ENCODE measurements at places on chromosomes 2 and 18.

DNA sequence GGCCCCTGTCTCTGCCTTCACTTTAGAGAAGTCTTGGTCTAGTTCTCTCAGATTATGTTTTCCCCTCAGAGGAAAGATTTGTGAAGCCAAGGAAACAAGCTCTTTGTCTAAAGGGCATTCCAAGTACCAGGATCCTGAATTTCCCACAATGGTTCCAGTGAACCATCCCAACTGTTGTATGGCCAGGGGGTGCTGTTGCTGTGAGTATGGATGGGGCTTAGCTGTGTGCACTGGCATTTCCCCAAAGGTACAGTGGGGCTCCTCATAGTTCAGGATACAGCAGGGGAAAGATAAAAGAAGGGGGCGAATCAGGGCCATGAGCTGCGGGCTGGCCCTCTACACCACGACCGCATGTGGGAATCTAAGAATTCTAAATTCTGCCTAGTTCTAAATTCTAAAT lies 1154.0 kb upstream of the FANCL start:
- DNase-seq: no peak

DNA sequence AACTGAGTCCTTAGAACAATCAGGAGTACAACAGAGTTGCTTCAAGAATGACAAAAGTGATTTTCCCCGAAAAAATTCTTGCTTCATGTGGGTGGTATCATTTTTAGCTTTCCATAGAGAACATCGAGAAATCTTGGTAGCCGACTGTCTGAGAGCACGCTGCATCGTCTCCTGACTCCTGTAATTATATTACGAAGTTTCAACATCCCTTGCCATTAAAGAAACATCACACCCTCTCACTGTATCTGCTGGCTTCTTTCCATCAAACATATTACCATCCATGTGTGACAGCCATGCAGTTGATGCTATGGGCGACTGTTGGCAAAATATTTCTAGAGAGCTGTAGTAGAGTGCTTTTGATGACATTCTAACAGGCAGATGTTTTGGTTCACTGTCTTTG lies 311.2 kb downstream of the CMPK2 start:
- no peak for DNase-seq

DNA sequence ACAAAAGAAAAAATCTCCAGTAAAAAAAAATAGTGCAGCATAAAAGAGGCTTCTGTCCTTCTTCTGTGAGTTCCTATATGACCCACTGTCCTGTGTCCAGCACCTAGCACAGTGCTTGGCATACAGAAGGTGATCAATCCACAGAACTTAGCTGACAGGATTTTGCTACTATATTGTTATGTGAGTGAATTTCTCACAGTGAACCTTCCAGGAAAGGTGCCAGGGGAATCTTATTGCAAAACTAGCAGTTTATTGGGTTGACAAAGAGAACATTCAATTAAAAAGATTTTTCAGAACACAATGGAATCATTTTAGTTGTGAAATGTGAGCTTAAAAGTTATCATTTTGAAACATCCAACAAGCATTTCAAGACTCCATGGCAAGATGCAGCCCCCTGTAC lies 12.4 kb upstream of the TRIB2 start:
- no peak for DNase-seq

- no peak for DNase-seq
These were observed 246.0 kb downstream of the WDR7 start for GRCh38 chr18:56897122-56897521.

DNA sequence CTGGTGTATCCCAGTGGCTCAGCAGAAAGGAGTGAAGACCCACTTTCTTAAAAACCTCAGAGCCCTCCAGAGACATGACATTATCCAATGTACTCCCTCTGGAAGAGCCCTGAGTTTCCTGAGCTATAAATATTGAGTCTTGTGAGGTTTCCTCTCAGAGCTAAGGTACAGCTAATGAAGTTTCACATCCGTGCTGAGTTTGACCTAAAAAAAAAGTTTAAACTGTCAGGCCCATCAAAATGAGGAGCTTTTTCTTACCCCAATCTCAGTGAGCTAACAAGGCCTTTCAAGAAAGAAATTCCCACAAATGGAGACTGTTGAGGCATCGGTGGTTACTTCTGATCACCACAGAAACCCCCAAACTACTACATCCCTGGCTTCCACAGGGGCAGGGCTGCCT lies 65.4 kb upstream of the ST8SIA3 start:
- DNase-seq: no peak

GRCh38 chr2:168652997-168653921 lies 149.2 kb upstream of the NOSTRIN start:
- no peak for DNase-seq

DNA sequence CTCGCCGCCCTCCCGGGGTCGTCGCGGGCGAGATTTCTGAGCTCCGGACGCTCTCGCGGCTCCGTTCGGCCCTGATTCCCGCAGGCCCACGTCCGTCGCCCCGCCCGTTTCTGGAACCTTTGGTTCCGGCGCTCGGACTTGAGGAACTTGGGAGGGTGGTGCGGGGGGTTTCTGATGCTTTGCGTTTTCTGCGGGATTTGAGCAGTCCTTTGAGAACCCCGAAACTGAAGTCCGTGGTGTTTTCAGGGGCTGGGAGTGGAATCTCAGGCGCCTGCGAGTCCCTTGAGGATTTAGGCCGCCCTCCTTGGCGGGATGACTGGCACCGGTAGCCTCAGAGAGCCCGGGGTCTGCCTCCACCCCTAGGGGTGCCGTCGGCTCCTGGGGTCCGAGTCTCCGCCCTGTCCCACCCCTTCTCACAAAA lies 336 bp downstream of the THNSL2 start:
- DNase-seq: no peak

DNA sequence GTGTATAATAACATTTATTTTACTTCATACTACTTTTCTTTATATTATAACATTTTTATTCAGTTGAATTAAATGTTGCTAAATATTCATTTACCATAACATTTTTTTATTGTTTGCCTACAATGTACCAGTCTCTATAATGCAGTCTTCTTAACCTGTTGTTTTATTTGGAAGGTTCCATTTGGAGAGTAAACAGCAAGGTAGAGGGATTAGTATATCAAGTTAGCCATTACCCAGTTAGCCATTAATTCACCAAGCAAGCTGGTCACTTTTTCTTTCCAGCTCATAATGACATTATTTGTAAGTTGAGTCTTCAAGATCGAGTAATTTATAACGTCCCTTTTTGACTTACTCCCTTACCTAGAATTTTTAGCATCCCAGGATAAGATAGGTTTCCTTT lies 29.7 kb upstream of the NT5C1B start:
- no peak for DNase-seq

- no peak for DNase-seq
These were observed 7.6 kb downstream of the ADRA2B start for GRCh38 chr2:96108541-96109360.

DNA sequence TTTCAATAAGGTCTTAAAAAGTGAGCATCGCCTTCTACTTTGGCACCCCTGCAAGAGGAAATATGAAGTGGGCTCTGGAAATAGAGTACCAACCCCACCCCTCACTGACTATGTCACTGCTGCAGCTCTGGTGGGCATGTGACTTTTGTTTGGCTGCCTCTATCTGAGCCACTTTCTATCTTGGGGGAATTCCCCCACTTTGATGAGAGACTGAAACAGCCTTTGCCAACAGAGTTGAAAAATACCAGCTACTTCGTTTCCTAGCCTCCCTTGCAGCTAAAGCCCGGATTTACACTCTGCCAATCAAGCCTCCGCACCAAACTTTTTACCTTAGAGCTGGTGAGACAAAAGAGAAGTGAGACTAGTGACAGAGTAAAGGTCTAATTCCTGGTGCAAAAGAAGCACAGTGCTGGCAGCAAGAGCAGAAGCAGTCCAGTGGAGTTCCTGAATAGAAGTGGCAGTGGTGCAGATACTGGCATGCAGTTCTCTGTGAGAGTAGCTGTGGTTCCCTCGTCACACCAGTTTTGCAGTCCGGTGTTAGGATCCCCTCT lies 12.0 kb upstream of the GALNT14 start:
- no peak for DNase-seq

GRCh38 chr18:54229421-54230059 lies 5.1 kb upstream of the MBD2 start:
- no peak for DNase-seq

DNA sequence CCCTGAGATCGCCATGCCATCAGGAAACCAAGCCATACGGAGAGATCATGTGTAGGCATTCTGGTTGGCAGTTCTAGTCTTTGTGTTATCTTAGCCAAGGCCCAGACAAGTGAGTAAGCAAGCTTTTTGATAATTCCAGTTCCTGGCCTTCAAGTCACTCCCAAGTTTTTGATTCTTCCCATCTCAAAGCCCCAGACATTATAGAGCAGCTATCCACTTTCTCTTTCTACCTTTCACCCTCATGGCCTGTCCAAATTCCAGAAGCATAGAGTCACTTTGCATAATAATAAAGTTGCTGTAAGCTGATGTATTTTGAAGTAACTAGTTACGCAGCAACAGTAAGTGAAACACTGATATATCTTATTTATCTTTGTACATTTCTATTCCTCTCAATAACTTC lies 26.8 kb upstream of the IL1RL1 start:
- DNase-seq: no peak

DNA sequence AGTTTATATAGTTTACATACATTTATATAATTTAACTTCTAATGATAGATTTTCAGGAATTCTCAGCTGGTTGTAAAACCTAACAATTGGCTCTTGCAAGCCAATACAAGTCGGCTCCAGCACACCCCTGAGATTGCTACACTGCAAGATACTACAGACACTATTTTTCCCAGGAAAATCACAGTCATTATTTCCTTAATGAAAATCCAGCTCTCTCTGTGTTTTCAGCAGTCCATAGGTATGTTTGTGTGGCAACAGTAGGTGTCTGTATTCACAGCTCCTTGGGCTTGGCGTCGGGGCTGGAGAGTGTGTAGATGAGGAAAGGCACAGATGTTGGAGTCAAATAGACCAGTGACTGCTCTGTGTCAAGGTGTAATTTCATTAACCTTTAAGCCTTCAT lies 78.7 kb upstream of the SPTBN1 start:
- no peak for DNase-seq

DNA sequence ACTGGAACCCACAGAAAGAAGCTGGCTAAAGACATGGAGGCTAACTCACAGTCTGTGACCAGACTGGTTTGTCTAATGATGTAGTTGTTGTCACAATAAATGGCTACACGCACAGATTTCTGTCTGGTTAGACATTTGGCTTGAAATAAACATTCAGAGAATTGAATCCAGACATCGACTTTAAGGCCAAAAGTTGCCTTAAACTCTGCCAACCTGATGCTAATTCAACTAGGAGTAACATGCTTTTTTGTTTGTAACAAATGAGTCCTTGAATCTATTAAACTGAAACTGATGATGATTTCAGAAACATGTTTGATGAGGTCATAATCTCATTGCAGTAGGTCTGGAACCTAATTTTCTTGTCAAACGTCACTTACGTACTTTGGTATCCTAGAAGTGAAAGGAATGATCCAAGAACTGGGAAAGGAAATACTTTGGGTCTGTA lies 123.8 kb downstream of the ERBB4 start:
- no peak for DNase-seq

- no peak for DNase-seq
These were observed 1127.4 kb downstream of the RPIA start for GRCh38 chr2:89818873-89819272.

GRCh38 chr2:164114937-164115336 lies 379.1 kb upstream of the FIGN start:
- no peak for DNase-seq

DNA sequence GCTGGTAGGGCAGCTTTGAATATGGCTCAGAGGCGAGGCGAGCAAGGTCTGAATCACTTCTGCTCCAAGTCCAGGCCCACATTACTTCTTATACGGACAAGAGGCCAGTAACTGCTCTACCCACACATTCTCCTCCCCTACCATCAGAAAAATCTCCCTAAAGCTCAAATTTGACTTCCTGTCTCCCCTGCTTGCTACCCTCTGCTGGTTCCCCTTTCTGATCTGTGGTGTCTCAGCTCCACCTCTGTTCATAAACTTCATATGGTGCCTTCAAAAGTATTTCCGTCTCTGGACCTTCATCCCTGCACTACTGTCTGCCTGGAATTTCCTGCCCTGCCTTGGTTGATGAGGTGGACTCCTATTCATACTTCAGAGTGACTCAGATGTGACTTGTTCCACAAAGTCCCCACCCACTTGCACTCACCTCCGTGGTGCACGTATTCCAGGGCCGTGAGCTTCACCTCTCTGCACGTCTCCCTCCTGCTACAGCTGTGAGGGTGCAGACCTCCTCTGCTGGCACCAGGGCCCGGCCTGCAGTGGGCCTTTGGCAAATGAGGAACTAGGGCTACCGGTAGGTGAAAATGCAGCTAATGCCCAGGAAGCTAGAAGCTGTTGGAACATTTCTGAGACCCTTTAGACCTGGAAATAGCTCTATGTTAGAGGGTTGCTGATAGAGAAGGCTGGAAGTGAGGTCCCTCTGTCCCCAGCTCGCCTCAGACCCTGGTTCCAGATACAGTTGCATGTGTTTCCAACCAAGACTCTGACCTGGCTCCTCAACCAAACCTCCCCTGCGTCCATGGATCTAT lies 24.6 kb upstream of the KCMF1 start:
- peak; percentile 27 for DNase-seq

DNA sequence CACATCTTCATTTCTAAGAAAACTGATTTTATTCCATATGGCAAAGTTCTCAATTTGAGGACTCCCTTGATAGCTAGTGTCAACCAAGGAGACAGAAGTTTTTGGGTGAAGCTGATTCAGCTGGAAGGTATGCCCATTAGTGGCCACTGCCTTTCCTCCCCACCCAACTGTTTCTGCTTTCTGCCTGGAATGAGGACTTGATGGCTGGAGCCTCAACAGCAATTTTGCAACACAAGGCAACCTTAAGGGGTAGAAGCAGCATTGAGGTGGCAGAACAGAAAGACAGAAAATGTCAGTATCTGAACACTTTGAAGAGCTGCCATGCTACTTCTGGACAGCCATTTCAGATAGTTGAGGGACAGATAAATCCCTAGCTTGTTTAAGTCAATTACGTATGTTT lies 47.0 kb downstream of the INHBB start:
- DNase-seq: no peak

- DNase-seq: no peak
These were observed 50.5 kb upstream of the FZD7 start for GRCh38 chr2:201983174-201983573.

DNA sequence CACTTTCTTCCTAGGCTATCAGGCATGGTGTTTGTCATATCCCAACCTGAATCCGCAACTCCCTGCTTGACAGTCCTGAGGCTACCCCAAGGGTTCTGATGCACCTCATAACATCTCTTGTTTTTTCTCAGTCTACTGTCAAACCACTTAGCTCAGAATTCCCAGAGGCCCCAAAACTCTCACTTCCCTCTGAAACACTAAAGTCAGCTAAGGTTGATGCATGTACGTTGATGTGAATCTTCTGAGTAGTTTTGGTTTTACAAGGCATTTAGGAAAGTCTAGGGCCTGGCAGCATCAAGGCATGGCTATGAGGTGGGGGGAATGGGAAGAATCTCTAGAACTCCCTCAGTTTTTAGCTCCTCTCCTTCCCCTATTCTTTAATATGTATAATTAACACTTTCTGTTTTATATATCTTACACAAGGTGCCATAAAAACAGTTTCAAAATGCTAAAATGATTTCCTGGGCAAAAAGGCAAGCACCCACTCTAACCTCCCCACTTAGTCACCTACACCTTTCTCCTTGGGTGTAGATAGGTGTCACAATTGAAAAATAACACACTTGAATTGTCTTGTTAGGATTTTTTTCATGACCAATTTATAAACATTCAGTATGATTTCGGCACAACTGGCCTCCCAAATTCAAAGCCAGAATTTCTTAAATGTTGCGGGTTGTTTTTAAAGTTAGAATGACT lies 71.4 kb upstream of the TANK start:
- DNase-seq: no peak
